Stimulated activated CD4-positive, alpha-beta T cell treated with anti-CD3 and anti-CD28 coated beads, Interleukin-4, amount 100 ng/mL, for 48 hours (primary cell): ENCODE measurements at places on chromosomes 1 and 21.

- DNase-seq, result no peak
These were observed 4.6 kb downstream of the COL18A1 start for GRCh38 chr21:45409466-45410150.

- no peak for DNase-seq
These were observed 481.8 kb downstream of the USP25 start for GRCh38 chr21:16211339-16212303.

DNA sequence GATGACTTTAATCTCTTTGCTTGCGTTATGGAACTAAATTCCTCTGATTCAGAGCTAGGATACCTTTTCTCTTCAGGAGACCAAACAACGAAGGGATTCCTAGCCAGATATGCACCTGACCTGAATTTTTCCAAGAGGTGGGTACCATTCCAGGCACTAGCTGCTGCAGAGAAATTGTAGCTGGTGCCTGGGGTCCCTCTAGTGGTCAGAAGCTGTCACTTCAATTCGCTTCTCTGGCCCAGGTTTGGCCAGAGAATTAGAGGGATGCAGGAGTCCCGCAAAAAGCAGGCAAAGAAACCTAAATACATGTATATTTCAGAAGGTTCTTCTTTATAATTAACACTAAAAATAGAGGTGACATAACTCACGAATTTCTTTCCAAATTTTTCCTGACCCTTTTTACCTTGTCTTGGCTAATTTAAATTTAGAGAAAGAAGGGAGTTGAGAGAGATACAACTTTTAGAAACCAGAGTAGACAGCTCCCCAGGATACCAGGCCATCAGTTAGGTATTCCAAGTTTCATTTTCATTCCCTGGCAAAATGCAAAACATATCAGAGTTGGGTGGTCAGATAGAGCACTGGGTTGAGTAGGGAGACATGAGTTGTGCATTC lies 9.6 kb downstream of the ACKR1 start:
- DNase-seq, result peak; percentile 20

GRCh38 chr1:70892930-70893329 lies 154.7 kb downstream of the PTGER3 start:
- DNase-seq, result no peak

- no peak for DNase-seq
These were observed 80.2 kb upstream of the CHODL start for GRCh38 chr21:18164483-18164882.

DNA sequence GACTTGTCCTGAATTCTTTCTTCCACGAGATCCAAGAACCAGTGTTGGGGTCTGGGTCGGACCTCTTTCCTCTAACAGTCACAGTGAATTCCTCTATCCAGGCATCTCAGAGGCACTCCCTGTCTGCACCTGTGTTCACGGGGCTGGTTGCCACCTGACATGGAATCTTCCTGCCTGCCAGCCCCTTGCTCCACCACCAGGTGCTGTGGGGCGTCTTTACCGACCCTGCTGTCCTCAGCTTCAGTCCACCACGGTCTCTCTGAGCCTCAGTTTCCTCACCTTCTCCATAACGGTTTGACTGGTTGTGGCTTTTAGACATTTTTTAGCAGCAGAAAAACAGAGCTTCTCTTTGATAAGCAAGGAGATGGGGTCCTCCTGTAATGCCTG lies 62.7 kb downstream of the SDC3 start:
- no peak for DNase-seq
